ENCODE measurements at places on chromosomes 2 and 18.

- DNase-seq, result no peak
These were observed 20.8 kb downstream of the LAMA3 start for GRCh38 chr18:23710068-23710527.

- no peak for DNase-seq
These were observed 53.7 kb downstream of the EMX1 start for GRCh38 chr2:72971036-72971435.

DNA sequence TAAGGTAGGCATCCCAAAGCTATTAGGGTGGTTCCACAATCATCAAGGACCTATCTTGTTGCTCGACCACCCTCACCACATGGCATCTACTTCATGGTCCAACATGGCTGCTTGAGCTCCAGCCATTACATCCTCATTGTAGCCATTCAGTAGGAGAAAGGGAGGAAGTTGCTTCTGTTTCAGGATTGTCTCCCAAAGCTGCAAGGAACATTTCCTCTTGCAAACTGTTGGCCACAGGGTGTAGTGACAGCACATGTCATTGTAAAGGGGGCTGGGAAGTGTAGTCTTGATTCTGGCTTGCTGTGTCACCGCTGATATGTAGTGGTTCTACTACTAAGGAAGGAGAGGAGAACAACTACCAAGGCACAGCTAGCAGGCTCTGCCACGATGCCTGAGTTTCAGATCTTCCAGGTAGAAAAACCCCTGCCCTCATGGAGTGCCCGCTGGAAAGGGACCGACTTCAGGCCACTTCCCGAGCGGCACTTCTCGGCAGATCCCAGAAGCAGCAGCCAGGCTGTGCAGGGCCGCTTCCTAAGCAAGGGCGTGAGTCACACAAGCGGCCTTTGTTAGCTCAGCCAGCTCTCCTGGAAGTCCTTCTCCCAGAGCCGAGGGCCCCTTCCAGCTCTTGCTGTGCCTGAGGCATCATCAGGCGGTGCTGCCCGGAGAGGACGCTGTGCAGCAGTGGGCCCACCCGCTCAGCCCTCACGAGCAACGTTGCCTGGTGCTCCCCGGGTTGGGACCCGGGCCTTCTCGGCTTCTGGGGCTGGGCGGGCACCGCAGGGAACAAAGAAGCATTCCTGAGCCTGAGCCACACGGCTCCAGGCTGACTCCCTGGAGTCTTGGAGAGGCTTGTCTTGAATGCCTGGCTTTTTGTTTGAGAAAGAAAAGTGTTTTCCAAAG, 58.2 kb downstream of the HS6ST1 start:
- DNase-seq, result no peak

DNA sequence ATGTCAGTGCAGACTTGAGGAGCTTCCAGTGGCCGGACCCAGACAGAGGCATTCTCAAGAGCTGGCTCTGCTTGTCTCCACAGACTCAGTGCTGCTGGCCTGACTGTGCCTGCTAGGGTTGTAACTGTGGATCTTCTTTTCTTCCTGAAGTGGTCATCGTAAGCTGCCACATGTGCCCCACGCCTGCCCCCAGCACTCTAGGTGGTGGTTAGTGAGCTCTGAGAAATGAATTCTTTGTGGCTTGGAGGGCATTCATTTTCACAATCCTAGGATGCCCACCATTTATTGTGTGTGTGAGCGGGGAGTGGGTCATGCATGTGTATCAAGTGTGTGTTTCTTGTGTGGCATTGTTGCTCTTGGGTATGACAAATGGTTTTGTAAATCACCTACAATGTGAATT, 23.1 kb downstream of the RAB12 start:
- DNase-seq, result no peak

DNA sequence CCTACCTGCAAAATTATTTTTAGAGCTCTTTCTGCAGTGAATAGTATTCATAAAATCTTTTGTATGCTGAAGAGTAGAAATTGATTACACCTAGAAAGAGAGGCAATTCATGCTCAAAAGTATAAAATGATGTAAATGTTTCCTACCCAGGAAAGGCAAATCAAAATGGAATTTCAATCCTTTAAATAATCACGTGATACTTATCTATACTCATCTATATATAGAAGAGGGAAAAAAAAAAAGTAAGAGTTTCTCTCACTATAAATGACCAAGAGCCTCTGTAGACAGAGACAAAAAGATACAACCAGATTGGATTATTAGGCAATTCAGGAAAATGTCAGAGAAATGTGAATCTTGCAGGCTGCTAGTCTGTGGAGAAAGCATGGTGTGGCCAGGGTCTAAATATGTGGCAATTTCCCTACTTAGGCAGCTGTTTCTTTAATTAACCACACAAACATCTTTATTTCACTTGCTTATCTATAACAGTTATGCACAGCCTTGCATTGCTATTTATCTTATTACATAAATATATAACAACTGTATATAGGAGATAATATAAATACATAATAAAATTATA, 39.5 kb downstream of the METTL8 start:
- no peak for DNase-seq

DNA sequence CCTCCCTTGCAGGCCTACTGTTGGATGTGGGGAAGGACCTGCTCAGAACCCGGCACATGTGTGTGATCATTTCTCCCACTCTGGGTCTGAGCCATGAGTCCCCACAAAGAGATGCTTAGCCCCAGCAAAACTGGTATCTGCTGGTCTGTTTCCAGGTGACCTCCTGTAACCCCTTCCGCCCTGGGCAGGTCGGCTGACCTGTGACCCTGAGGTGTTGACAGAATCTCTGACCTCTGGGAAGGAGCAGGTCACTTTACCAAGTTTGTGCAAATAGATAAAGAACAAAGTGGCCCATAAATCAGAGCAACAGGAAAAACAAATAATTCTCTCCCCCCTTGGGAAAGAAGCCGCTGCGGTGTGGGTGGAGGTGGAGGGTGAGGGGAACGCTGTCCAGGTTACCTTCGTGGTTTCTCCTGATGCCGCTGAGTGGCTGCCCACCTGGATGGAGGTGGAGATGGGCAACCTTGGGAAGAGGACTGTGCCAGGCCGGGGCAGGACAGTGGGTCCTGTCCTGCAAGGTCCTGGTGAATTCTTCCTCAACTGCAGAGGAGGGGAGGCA, 174.0 kb upstream of the MYCN start:
- DNase-seq, result no peak

GRCh38 chr2:153235516-153235915, 243.0 kb downstream of the RPRM start:
- DNase-seq, result no peak

DNA sequence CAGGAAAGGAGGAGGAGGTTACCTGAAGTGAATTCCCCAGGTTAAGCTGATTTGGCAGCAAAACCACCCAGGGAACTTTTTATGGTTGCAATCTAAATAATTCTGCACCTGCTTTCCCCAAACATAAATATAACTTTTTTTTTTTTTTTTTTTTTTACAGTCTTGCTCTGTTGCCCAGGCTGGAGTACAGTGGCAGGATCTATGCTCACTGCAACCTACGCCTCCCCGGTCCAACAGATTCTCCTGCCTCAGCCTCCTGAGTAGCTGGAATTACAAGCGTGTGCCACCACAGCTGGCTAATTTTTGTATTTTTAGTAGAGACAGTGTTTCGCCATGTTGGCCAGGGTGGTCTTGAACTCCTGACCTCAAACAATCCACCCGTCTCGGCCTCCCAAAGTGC, 16.1 kb upstream of the PPP1CB start:
- DNase-seq, result no peak

- DNase-seq, result no peak
These were observed 84.4 kb downstream of the TMEM131 start for GRCh38 chr2:97911206-97911921.

DNA sequence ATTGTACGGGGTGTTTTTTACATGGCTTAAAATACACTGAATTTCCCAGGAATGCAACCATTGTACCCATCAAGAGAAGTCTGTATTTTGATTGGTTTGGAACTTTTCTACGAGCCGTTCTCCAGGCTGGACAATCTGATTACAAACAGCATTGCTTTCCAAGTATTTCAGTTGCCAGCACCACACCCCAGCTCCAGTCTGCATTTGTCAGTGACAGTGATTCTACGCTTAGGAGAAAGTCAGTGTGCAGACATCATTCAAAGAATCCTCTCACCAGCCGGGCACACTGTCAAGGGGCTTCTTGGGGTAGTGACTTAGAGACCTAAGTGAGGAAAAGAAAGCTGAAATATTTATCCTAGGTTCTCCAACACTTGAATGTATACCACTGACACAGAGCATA, 194.1 kb downstream of the ANAPC1 start:
- no peak for DNase-seq

- DNase-seq, result no peak
These were observed 348.2 kb upstream of the VRK2 start for GRCh38 chr2:57698392-57698791.

- DNase-seq, result no peak
These were observed 75.4 kb upstream of the ST6GAL2 start for GRCh38 chr2:106961328-106961727.

- DNase-seq, result no peak
These were observed 33.5 kb downstream of the MGAT5 start for GRCh38 chr2:134287323-134287722.

DNA sequence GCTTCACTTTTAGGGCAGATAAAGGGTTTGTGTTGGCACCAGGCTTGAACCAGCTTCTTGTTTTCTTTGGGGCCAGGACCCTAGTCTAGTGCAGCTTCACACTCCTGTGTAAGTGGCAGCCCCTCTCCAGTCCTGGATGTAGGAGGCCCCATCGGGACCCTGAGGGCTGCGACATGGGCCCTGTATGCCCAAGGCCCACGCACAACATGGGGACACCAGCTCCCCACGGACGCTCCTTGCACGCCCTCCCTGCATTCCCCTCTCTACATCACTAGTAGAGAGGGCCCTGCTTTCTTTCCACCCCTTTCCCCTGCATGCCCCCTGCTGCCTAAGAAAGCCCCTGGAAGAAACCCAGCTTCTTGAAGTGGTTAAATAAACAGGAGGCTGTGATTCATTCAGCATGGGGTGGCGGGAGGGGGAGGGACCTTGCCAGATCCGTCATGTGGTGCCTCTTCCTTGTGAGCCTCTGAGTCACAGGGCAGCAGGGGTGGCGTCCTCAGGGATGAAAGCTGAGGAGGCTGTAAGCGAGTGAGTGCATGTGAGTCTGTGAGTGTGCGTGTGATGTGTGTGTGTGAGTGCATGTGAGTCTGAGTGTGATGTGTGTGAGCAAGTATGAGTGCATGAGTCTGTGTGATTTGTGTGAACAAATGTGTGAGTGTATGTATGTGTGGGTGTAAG, 42.5 kb downstream of the COPS8 start:
- DNase-seq, result peak; percentile 30

DNA sequence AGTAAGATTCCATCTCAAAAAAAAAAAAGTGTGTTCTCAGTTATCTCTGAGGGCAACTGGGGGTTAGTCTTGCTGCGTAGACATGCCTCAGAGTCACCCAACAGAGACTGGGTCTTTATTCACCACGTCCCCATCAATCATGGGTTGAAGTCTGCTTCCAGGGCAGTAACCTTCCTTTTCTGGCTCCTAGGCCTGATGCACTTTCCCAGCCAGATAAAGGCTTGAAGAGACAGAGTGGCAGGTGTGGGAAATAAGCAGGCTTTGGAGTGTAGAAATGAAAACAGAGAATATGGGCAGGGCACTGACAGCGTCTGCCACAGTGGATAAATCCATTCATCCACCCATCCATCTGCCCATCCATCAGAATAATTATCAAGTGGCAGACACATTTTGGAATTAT, 134.1 kb upstream of the LGALSL start:
- no peak for DNase-seq

- no peak for DNase-seq
These were observed 244.1 kb downstream of the BCL11A start for GRCh38 chr2:60309336-60309735.

DNA sequence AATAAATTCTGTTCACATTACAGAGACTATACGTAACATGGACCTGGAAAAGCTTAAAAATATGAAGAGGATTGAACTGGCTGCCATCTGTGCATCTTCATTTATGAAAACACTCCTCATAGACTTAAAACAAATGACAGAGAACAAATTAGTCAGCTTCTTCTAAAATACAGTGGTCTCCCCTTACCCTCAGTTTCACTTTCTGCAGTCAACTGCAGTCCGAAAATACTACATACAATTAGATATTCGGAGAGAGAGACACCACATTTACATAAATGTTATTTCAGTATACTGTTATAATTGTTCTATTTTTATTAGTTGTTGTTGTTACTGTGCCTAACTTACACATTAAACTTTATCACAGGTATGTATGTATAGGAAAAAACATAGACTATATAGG, 6.5 kb downstream of the RNF103 start:
- DNase-seq, result no peak

- DNase-seq, result no peak
These were observed 84.3 kb downstream of the MGAT5 start for GRCh38 chr2:134338208-134338607.

- no peak for DNase-seq
These were observed 276.3 kb downstream of the AFF3 start for GRCh38 chr2:99865818-99866676.

DNA sequence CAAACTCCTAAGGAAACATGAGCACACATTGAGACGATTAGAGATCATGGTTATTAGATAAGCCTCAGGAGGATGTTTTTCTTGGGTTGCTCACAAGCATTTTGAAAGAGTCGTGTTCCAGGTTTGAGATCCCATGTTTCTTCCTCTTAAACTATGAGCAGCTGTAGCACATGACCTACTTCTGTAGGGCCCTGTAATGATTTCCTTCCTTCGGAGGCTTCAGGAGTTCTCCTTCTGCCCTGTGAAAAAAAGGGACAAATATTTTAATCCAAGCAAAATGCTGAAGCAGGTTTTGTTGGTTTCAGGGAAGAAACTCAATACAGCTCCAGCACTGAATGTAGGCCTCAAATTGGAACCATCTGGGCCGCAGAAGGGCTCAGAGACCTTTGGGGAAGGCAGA, 82.6 kb downstream of the POU3F3 start:
- DNase-seq, result no peak

GRCh38 chr18:5630057-5630899, 86.5 kb upstream of the EPB41L3 start:
- DNase-seq, result no peak

- no peak for DNase-seq
These were observed 102.9 kb downstream of the TPO start for GRCh38 chr2:1515986-1516797.

DNA sequence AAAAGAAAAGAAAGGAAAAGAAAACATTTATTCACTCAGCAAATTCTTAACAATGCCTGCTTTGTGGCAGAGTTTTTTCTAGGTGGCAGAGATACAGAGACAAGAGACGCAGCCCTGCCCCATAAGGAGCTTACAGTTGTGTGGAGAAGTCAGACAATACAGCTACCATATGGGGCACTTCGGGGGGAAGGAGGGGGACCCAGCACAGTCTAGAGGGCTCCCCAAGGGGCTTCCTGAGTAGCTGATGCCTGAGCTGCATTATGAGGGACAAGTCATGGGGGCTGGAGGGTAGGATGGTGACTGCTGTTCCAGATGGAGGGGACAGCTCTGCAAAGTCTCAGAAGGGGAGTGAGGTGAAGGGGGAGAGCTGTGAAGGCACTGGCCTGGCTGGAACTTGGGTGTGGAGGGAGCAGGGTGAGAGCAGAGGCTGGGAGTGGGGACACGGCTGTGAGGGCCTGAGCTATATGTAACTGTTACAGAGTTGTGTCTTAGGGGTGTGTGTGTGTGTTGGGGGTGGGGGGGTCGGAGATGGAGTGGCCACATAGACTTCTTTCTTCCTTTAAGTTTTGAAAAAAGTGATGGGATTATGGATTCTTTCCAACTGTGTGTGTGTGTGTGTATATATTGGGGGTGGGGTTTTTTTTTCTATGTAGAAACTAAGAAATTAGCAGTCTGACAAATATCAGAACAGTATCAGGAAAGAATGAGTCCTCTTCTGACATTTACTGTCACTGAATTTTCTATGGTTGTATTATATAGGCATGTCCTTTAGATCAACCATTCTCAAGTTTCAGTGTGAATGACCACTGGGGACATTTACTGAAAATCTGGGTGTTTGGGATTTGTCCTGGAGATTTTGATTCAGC, 66.0 kb upstream of the HAAO start:
- no peak for DNase-seq

- no peak for DNase-seq
These were observed 10.0 kb upstream of the CELF4 start for GRCh38 chr18:37575646-37576045.

Data from activated CD4-positive, alpha-beta T cell treated with anti-CD3 and anti-CD28 coated beads, Interleukin-2, amount 50 U/mL, for 24 hours (primary cell).